ENCODE measurements at places on chromosomes 3 and 15.

DNA sequence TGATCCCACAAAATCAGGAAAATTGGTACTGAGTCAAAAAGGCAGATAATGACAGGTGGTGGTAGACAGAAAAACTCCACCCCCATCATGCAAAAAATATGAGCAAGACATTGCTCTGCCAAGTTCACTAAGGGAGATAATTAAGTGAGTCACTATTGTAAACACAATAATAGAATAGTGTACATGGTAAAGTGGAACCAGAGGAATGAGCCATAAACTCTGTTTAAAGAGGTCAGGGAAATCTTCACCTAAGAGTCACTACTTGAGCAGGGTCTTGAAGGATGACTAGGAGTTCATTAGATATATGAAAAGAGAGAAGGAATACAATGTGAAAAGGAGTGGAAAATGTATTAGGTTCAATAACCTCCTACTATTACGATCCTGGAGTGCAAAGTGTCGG lies 213.4 kb upstream of the PEX5L start:
- no peak for DNase-seq

- no peak for DNase-seq
Observed at GRCh38 chr3:64187065-64187959, 38.0 kb downstream of the PRICKLE2 start.

DNA sequence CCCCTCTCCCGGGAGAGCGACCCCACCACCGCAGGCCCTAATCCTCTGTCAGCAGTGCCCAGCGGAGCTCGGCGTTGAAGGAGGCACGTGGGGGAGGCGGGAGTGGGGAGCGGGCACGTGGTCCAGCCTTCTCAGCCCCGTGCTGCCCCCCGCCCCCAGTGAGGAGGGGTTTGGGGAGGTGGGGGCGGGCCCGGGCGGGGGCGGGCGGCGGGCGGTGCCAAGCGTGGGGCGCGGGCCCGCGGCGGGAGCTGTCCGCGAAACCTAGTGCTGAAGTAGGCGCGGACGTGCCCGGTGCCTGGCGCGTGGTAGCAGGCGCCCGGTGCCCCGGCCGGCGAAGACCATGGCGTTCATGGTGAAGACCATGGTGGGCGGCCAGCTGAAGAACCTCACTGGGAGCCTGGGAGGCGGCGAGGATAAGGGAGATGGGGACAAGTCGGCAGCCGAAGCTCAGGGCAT lies at the start of gene CPLX3:
TSS of gene CPLX3 (plus strand) at position 264 of the 456 bp plus-strand sequence. CDS start at position 341, 77 bp downstream.
- no peak for DNase-seq

DNA sequence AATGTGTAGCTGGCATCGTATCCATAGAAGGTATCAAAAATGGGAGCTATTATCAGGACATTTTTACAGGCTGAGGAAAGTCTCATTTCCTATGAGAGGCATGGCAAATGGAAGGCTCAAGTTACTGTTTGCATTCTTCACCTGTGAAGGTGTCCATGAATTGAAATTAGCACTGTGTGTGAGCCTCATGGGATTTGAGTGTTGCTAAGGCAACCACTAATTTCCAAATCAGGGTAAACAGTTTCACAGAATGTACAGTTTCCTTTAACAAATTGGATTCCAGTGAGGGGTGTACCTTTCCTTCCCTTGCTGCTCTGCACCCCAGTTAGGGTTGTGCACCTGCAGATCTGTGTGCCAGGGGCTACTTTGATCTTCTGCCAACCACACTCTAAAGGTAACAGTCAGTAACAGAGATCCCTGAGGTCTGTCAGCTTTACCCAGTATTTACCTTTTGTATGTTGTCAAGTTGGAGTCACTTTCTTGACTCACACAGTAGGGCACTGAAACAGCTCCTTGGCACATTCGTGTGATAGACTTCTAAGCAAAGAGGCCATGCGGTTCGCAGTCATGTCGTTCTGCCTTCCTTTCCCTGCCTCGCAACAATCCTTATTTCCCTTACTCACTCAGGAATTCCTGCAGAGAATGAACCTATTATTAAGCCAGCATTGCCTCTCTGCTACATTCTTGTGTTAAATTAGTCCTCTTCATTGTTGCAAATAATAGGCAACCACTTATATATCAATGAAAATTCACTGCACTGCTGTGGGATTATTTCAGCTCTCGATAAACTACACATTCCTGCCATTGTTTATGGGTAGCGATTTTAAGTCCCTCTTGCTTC lies 129.8 kb upstream of the GBE1 start:
- no peak for DNase-seq

DNA sequence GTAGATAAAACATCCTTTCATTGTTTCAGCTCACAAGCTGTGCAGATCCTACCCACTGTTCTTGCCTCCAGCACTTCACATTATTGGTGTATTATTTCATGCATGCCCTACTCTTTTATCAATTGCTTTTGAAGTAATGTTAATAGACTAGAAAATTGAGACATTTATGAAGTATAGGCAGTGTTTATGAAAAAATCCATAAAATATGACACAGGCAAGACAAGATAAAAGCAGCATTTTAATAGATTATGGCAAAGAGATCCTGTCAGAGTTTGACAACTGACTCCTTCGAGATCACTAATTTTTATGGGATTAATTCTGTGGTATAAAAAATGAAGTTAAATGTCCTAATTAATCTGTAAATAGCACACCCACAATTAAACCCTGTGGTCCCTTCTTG lies 217.2 kb upstream of the NANOGP8 start:
- no peak for DNase-seq

DNA sequence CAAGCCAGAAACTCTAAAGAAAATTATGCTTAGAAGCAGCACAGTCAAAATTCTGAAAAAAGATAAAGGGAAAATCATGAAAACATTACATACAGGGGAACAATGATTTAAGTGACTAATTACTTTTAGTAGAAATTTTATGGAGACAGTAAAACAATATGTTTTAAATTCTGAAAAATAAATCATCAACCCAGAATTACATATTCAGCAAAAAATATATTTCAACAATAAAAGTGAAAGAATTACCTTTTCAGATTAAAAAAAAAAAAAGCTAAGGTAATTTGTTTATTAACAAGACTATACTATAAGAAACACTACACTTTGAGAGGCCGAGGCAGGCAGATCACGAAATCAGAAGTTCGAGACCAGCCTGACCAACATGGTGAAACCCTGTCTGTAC lies 32.4 kb upstream of the IGF2BP2 start:
- DNase-seq: no peak

- DNase-seq: no peak
Observed at GRCh38 chr3:158127250-158128219, 17.6 kb downstream of the RSRC1 start.

- DNase-seq: no peak
Observed at GRCh38 chr15:100670505-100671021, 68.2 kb downstream of the ASB7 start.

DNA sequence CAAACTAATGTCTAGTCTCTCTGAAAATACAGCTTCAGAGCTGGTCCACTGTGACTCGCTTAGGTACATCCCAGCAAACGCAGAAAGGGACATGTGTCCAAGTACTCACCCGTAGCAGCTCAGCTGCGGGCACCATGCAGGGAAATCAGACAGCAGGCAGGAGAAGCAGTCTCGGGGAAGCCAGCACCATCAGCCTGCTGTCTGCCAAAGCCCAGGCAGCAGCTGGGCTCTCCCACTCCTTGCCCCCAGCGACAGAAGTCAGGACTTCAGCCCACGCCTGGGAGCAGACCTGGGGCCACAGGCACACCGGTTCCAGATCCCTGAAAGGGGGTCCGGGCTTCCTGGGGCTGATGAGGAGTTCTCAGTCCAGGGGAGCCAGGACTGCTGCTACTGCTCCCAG lies 34.9 kb downstream of the SEMA5B start:
- no peak for DNase-seq

DNA sequence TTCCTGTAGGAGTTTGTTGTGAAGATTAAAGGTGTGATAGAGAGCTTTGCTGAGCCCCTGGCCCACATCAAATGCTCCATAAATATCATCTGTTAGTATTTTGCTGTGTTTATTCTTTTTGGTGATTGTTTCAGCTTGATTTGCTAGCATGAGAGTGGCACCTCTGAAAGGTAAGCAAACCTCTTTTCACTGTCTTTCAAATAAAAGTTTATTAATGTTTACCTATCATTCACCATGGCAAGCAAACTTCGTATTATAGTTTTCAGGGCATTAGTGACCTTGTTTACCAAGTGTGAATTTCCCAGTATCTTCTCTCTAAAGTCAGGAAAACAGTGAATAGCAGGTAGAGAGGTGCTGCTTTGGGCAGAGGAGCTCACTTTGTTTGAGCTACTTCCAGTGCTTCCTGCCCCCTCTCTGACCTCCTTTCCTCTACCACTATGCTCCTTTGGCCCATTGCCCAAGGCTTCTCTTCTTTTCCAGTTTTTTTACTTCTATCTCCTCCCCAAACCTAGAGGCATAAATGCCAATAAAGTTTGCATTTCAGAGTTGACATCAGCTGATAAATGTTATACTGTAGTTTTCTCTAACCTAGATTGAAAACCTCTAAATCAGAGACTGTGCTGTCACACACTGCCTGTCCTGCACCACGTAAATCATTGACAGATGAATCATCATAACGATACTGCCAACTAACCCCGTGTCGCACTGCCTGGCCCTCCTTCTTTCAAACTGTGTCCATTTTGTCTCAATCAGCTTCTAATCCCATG lies 569.0 kb downstream of the TUSC7 start:
- no peak for DNase-seq

DNA sequence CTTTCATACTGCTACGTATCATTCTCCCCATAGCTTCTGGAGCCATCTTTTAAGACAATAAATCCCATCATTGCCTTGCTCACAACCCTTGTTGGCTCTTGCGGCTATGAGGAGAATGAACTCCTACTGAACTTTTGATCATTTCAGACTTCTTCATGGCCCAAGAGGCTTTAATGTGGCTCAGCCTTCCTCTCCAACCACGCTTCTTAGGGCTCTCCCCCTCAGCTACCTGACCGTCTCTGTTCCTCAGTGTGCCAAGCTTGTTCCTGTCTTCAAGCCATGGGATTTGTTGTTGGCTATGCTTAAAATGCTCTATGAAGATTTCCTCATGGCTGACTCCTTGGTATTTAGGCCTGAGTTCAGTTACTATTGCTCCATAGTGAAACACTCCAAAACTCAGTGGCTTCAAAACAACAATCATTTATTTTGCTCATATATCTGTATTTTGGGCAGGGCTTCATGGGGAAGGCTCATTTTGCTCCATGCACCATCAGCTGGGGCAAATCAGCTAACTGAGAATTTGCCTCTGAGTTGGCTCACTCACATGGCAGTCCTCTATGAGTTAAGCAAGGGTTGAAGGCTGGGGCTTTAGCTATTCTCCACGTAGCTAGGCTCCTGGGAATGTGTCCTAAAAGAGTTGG lies 47.5 kb downstream of the FOXL2 start:
- no peak for DNase-seq
